ENCODE measurements at places on chromosomes 16 and 17. TPM values are rescaled to one million over a fixed set of nuclear protein-coding genes. Genes with fewer than 3 reads are reported as not detected.

TNP2 gene
- total RNA-seq, result not detected

CCDC200 gene
- not detected for total RNA-seq

OR1G1 gene
- not detected for total RNA-seq

EIF3C gene
- 183 TPM for total RNA-seq

GINS2 gene
- 0.15 TPM for total RNA-seq

INCA1 gene
- total RNA-seq, result 0.93 TPM

GRCh38 chr16:69924777-69925191 lies 26.4 kb upstream of the CLEC18A start:
- peak; percentile 73 for ATAC-seq

DNA sequence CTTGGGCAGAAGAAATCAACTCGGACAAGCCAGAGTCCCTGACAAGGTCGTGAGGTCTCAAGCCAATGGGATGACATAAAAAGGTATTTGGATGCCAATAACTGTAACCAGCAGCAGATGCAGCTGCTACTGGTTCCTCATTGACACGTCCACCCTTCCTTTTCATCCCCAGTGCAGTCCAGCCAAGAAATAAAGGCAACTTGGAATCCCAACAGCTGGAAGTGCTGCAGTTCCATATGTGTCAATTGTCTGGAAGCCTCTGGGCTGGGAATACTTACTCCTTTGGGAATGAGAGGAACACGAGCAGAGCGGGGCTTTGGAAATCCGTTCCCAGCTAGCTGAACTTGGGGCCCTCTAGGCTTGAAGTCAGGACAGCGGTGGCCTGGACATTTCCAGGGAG lies 360.4 kb upstream of the ZFHX3 start:
- no peak for ATAC-seq

DNA sequence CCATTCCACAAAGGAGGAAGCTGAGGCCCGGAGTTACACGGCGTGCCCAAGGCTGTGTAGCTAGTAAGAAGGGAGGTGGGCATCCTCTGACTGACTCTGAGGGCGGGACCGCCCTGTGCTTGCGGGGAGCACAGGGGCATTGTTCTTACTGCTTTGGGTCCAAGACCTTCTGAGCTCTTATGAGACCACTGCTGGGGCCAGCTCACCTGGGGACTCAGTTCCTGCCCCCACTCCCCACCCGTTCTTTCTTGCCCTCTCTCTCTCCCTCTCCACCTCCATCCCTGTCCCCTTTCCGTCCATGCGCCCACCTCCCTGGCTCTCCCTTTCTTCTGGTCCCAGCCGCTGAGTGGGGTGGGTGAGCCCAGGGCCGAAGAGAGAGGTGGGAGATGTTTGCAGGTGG lies 19.6 kb downstream of the CCR7 start:
- ATAC-seq, result no peak

DNA sequence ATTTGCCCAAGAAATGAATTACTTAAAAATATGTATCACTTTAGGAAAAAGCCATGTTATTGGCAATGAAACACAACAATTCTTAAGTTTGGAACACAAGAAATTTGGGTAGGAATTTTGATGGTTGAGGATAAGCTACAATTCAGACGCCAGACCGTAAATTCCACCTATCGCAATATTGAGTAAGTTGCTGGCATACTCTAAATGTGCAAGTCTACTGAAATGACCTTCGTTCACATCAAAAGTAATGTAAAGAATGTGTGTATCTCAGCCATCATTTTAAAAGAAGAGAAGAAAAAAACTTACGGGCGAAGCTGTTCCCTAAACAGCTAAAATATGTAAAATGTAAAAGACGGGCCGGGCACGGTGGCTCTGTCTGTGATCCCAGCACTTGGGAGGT lies 33.4 kb downstream of the UBE2G1 start:
- no peak for ATAC-seq

GRCh38 chr17:11997147-11997971 lies at the start of gene ZNF18:
Gene ZNF18 (minus strand): TSS chr17:11997475. CDS start chr17:11992829, 4,646 bp downstream.
- peak; percentile 99 for ATAC-seq

DNA sequence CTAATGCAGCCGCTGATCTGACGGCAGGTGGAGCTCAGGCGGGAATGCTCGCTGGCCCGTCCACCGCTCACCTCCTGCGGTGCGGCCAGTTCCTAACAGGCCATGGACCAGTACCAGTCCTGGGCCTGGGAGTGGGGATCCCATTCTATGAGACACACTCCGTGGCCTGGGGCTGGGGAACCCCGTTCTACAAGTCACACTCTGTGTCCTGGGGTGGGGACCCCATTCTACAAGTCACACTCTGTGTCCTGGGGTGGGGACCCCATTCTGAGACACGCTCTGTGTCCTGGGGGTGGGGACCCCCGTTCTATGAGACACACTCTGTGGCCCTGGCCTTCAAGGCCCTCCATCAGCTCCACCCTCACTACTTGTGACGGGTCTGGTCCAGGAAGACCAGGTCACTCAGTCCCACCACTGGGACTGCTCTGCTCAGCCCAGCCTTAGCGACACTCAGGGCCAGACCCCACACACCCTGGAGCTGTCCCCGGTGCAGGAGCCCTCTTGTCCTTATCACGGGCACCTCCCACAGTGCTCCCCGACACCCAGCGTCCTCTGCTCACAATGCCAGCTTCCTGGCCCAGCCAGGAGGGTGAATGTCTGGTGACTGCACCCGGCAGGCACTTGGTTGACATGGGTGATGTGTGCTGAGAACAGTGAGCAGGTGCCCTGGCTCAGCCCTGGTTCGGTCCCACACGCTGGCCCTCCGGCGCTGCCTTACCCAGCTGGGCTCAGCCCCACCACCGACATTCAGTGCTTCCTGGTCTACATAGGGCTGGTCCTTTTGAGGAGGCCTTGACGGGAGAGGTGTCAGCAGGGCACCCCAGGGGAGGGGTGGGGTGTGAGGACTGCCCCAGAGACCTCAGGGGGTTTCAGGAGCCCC lies 89.1 kb downstream of the TBC1D16 start:
- no peak for ATAC-seq
